ENCODE measurements at places on chromosomes 2 and 18. TPM values are rescaled to one million over a fixed set of nuclear protein-coding genes. Genes with fewer than 3 reads are reported as not detected.

Gene FSHR
- total RNA-seq: 0.07 TPM

Gene SERPINB10
- not detected for total RNA-seq

Gene SLC16A14
- total RNA-seq: 1.4 TPM

Gene CLEC4F
- not detected for total RNA-seq

Gene AQP12B
- not detected for total RNA-seq

Gene ANKAR
- 0.97 TPM for total RNA-seq

Gene C1QL2
- 0.09 TPM for total RNA-seq

Measured in A549 treated with RU486 at 1 μM for 4 hours (cell line).